ENCODE measurements at places on chromosomes 11 and 22. TPM values are rescaled to one million over a fixed set of nuclear protein-coding genes. Genes with fewer than 3 reads are reported as not detected.
A peak's percentile ranks its signal among the peaks of the same experiment; 100 is the strongest.

Gene SYT8
- 1.4 TPM for total RNA-seq

Gene MUC6
- total RNA-seq: not detected

Gene KCNQ1OT1
- 5.0 TPM for total RNA-seq

Gene KRTAP5-10
- total RNA-seq: not detected

Gene GRIA4
- total RNA-seq: 0.79 TPM

GRCh38 chr11:2730272-2731129, 30.7 kb upstream of the KCNQ1OT1 start:
- DNase-seq: no peak

- no peak for DNase-seq
Observed at GRCh38 chr11:41950470-41951143, 491.2 kb upstream of the LRRC4C start.

DNA sequence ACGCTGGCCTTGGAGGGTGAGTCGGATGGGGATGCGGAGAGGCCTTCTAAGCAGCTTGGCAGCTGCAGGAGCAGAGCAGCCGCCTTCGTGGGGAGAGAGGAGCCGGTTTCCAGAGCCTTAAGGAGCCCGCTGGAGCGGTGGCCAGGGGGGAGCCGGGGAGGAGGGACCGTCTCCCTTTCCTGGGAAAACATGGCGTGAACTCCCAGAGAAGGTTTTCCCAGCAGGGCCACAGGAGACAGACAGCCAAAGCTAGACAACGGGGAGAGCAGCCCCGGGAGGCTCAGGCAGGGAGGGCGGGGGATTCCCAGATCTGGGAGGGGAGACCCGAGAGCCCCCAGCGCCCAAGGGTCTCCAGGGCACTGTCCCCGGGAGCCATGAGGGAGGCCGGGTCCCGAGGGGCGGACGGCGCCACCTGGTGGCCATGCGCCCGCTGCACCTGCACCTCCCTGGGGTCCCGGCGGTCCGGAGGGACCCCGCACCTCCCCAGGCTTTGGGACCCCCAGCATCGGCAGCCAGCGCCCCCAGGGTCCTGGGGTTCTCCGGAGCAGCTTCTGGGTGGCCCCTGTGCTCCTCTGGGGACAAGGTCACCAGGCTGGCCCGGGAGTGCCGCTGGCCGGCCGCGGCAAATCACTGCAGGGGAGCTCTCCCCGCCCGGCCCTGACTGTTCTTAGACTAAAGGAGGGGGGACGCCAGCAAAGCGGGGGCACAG, 2.4 kb upstream of the SYT8 start:
- DNase-seq: peak; percentile 67

GRCh38 chr22:36293606-36294292, 40.8 kb downstream of the APOL1 start:
- DNase-seq: no peak

GRCh38 chr11:109264128-109264527, 157.9 kb upstream of the C11orf87 start:
- DNase-seq: no peak

- no peak for DNase-seq
Observed at GRCh38 chr11:134856056-134856971, 444.3 kb upstream of the B3GAT1 start.

DNA sequence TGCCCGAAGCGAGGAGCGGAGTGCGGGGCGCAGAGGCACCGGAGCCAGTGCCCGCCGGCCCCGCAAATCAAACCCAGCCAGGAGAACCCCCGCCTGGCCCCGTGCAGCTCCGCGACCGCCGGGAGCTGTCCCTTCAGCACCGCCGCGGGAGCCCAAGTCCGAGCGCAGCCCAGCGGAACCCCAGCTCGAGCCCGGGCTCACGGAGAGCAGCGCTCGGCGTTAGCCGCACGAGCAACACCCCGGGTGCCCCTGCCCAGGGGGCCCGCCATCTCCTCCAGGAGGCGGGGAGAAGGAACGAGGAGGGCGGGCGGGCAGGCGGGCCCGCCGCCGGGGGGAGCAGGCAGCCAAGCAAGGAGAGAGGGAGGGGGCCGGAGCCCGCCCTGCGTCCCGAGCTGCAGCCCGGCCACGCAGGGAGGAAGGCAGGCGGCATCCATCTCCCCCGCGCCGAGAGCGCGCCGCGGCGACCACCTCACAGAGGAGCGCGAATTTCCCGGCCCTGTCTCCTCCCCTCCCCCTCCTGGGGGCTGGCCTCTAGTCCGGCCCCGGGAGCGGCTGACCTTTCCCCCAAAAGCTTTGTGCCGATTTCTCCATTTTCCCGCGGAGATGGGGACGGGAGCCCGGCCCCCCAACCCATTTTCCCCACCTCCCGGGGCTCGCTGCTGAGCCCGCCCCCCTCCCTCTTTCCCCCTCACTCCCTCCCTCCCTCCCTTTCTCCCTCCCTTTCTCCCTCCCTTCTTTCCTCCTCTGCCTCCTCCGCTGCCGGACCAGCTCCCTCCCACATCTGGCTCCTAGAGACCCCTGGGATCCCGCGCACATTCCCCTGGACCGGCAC, 621 bp downstream of the KCNC1 start:
- DNase-seq: peak; percentile 51

DNA sequence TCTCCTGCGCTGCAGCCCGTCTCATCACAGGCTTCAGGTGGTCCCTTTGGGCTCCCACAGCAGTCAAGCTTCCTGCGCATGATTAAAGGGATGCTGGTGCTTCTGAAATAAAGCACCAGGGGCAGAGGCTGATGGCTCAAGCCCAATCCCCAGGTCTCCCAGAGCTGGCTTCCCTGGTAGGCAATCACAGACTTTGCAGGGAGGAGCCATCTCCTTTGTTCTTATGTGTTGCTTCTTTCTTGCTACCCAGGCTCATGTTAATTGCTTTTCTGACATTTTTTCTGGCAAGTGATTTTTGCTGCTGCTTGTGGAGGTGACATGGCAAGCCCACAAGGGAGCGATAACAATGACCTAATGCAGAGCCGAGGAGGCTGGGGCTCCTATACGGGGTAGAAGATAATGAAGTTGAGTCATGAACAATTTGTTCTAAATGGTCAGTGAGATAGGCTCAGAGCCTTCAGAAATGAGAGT, 25.2 kb upstream of the PLET1 start:
- DNase-seq: no peak

DNA sequence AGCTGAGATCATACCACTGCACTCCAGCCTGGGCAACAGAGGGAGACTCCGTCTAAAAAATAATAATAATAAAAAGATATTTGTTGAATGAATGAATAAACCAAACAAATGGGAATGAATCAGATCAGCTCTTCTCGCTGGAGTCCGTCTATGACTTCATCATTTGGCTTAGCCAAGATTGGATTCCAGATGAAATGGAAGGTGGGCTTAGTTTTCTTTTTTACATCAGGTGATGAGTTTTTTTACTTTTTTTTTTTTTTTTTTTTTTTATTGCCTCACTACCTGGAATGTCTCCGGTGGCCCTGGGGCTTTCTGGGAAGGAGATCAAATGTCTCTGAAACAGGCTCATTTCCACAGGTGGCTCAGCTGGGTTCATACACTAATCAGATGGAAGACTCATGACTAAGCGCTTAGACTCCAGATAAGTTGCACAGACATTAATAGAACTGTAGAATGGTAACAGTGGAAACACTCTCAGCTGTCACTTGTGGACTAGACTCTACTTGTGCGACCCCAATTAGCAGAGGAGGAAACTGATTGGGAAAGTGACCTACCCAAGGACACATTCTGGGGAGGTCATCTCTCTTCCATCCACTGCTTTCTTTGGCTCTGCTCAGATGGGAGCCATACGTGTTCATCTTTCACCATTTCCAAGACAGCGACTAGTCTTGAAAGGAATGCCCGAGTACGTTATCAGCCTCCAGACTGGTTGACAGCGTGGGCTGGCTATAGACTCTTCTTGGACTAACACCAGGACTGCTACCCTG, 20.5 kb upstream of the RBFOX2 start:
- DNase-seq: no peak

DNA sequence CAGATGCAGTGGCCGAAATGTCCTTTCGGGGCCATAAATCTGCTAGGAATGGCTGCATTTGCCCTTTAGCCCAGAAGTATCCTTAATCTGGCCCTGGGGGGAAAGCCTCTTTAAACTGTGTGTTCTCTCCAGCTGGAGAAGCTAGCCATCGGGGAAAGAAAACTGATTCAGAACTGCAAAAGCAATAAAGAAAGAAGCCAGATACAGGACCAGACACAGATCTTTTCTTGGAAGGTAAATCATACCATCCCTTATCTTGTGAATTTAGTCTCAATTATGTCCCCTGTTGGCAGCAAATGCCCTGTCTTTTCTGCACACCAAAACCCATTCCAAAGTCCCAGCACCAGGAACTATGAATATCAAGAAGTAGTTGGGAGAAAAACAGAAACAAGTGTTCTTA, 25.6 kb downstream of the PC start:
- no peak for DNase-seq

DNA sequence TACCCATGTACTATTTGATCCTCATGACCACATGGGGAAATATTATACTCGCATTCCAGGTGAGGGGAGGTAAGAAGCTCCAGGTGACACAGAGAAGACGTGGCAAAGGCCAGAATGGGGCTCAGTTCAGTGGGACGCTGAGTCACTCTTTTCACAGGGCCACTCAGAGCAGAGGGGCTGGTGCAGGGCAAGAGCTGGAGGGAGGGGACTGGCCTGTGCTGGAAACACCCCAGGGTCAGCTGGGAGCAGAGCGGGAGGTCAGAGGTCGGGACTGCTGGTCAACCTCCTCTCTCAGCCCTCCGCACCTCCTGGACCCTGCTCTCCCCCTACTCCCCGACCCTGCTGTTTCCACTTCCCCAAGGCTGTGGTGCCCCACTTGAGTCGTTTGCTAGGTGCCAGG, 12.1 kb downstream of the APOL3 start:
- DNase-seq: no peak

DNA sequence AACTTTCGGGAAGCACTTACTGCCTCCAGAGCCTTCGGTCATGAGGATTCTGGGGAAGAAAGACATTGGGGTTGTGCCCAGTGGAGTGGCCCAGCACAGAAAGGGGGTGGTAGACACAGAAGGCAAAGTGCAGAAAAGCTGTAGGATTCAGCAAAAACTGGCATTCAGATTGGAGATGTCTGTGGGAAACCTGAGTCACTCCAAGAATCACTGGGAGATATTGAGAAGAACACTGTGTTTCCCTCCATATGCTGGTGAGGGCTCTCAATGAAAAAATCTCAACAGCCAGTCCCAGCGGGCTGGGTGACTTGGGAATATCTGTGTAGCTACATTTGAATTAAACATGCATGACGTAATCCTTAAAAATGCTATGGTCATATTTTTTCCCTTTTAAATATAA, 61.2 kb upstream of the RCN1 start:
- DNase-seq: no peak

DNA sequence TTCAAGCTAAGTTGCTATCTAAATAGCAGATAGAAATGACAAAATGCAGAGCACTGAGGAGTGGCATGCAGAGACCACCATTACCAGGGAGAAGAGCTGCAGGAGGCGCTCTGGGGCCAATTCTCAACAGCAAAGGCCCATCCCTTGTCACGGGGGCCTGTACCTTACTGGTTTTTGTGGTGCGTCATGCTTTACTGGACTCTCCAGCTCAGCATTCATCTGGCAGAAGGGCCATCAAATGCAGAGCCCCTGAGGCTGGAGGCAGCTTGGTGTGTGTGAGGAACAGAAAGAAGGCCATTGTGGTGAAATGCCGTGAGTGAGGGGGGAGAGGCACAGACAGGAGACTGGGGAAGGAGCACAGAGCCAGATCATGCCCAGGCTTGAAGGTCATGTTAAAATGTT, 56.5 kb upstream of the NAV2 start:
- DNase-seq: no peak
